ENCODE measurements at places on chromosomes 12 and 14. TPM values are rescaled to one million over a fixed set of nuclear protein-coding genes. Genes with fewer than 3 reads are reported as not detected.
A peak's percentile ranks its signal among the peaks of the same experiment; 100 is the strongest.

DNA sequence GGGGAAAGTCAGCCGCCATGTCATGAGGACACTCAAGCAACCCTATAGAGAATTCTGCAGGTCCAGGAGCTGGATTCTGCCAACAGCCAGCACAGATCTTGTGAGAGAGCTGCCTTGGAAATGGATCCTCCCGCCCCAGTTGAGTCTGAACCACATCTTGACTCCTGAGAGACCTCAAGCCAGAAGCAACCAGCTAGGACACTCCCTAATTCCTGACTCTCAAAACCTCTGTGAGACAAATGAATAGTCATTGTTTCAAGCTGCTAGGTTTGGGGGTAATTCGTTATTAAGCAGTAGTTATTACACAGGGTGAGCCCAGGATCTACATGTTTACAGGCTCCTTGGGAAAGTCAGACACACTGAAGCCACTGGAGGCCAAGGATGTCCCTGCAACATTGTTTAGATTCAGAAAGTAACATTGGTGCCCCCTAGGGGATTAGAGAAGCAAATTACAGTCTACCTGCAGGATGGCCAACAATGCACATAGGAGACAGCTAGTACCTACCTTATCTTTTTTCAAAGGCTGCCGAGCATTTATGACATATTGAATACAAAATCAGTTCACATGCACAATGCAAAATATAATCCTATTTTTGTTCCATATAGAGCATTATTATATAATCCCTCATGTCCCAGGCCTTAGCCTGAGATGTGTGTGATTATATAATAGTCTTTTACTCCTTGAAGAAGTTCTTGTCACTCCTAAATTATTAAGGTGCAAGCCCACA is 57.9 kb upstream of the FICD start:
- DNase-seq = peak; percentile 66

- DNase-seq = no peak
Observed at GRCh38 chr12:107778383-107779025, 4.0 kb downstream of the ASCL4 start.

SLC38A1 gene
- total RNA-seq = 19.2 TPM

- no peak for DNase-seq
Observed at GRCh38 chr12:9632766-9633165, 25.1 kb upstream of the KLRB1 start.

- DNase-seq = peak; percentile 50
Observed at GRCh38 chr12:102023343-102023930, 38.4 kb downstream of the WASHC3 start.

GUCY2C gene
- total RNA-seq = not detected

DNA sequence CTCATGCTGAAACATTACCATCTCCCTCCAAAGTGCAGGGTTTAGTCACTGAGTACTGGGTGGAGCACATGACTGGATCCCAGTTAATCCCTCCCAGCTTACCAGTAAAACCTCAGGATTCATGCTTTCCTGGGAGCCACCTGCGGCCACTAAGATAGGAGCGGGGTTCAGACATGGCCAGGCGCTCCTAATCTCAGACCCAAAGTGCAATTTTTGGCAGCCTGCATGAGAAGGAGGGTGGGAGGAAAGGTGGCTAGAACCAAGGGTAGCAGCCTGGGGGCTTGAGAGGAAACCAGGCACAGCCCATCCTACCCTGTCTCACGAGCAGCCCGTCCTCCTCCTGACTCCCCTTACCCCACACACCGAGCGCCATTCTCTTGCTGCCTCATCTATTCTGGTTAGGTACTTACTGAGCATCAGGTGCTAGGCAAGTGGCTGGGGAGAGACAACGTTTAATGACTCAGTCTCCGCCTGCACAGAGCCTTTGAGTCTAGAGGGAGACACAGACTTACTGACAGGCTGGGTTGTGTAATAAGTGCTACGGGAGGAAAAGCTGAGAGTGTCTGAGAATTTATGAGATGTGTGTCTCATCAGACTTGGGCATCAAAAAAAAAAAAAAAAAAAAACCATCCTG is 9.9 kb downstream of the GPRC5A start:
- DNase-seq = peak; percentile 86

SAV1 gene
- total RNA-seq = 50.1 TPM

DNA sequence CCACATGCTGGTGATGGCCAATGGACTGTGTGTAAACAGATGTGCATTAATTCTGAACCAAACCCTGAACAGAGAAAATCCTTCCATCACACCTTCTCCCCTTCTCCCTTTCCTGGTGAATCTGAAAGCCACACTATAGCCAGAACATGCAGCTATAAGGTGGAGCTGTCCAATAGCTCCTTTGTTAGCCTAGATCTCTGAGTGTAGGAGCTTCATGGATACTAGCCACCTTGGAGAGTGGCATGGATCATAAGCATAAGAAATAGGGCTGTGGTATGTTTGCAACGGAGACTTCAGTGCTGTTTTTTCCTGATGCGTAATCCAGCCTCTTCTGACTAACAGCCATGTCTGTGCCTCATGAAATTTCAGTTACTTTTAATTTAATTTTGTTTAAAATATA is 364.5 kb downstream of the BTG1 start:
- DNase-seq = no peak

- peak; percentile 62 for DNase-seq
Observed at GRCh38 chr12:15728118-15728598, 61.0 kb downstream of the EPS8 start.

GRCh38 chr14:35391388-35391710 is 13.2 kb downstream of the NFKBIA start:
- no peak for DNase-seq

GRCh38 chr12:120239776-120240494 is 25.6 kb downstream of the PXN start:
- DNase-seq = peak; percentile 31

- peak; percentile 78 for DNase-seq
Observed at GRCh38 chr12:54993181-54993835, 8.7 kb upstream of the TESPA1 start.

GRCh38 chr12:132084621-132085290 is 59.4 kb downstream of the DDX51 start:
- peak; percentile 86 for DNase-seq

DNA sequence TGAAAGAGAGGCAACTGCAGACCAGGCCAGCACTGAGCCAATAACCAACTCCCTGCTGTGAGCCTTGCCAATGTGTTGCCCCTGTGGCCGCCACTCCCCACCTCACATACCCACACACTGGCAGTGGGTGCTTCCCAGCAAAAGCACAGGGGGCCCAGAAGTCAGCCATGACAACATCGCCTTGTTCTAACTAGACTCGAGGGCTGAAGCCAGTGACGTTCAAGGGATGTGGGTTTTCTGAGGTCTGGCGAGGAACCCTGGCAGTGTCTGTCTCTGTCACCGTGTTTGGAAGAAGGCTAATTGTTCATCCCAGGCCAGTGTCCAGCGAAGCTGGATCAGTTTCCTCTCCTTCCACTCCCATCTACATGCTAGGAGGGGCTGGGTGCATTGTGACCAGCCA is 311.8 kb upstream of the AMIGO2 start:
- no peak for DNase-seq

- DNase-seq = no peak
Observed at GRCh38 chr12:23950775-23951451, 1.4 kb upstream of the SOX5 start.

ING4 gene
- total RNA-seq = 46.9 TPM

- no peak for DNase-seq
Observed at GRCh38 chr12:76288218-76288617, 60.0 kb downstream of the BBS10 start.

GRCh38 chr14:96683562-96684289 is 113.5 kb upstream of the VRK1 start:
- no peak for DNase-seq

CCDC175 gene
- not detected for total RNA-seq

Data from osteoblast (primary cell).